T-helper 1 cell (primary cell): ENCODE measurements at places on chromosomes 2 and 18.

DNA sequence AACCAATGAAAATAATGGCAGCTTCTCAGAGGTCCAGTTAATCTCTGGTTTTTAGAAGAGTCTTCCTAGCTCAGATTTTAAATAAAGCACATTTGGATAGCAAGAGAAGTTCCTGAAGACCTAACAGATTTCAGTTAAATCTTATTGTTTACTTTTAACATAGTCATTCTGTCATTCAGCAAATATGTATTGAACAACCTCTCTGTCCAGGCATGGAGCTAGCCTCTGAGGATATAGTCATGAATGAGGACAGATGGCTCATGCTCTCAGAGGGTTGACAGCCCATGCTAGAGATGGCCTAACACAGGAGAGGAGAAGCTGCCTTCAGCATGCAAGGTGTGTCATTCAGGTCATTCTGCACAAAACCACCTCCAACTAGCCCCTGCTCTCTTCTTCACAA lies 6.2 kb downstream of the CCBE1 start:
- DNase-seq: no peak

DNA sequence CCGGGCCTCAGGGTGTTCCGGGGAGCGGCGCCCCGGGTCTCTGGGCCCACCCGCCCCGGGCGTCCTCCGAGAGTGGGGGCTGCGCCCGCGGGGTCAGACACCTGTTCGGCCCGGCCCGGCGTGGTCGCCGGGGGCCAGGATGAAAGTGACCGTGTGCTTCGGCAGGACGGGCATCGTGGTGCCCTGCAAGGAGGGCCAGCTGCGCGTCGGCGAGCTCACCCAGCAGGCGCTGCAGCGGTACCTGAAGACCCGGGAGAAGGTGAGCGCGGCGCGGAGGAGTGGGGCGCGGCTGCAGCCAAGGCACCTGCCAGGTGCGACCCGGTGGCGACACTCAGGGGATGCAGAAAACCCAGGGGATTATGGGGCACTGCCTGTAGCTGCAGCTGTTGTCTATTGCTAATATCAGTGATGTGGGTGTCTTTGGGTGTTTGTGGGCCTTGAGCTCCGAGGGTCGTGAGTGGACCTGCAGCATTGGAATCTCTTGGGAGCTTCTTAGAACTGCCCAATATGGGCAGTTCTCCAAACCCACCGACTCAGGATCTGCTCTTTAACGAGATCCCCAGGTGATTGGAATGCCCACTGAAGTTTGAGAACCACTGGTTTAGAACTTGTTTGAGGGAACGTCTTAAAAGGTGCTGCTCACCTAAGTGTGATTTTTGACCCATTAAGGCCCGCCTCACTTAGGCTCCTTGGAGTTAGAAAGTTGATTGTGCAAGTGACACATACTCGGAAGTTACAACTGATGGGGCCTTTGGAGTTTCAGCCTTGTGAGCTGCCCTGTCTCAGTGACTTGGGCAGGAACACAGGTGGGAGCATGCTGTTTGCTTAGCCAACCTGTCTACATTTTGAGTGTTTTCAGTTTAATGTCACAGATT lies 823 bp downstream of the PARD3B start:
- DNase-seq: no peak

DNA sequence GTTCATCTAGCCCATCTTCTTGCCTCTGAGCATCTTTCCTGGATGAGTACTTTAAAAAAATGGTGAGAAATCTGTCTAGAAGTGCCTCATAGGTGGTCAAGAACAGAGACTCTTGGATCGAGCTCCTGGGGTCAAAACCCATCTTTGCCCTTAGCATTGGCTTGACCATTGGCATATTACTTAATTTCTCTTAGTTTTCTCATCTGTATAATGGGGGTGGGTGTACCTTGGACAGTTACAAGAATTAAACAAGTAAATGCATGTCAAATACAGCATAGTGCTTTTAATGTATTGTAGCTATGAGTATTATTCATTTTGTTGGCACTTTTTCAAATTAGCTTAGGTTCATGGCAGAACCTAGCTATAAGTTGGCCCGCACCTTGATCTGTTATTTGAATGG lies 36.8 kb downstream of the DHRS9 start:
- DNase-seq: no peak

DNA sequence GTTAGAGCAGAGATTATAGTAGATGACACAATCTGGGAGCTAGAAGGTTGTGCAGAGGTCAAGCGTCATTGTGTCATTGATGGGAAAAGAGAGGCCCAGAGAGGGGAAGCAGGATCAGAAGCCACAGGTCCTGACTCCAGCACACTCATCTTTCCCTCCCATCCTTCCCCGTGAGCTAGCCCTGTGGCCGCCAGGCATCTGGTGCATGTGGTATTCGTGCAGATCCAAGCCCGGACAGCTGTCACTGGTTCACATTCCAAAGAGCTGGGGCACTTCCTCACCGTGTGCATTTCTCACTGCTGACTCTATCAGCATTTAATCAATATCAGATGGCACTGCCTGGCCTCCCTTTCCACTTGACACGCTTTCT lies 94.1 kb upstream of the THOC1 start:
- no peak for DNase-seq
